Gastroesophageal sphincter (tissue), 4 donors: ENCODE measurements at places on chromosomes 7 and 10.

DNA sequence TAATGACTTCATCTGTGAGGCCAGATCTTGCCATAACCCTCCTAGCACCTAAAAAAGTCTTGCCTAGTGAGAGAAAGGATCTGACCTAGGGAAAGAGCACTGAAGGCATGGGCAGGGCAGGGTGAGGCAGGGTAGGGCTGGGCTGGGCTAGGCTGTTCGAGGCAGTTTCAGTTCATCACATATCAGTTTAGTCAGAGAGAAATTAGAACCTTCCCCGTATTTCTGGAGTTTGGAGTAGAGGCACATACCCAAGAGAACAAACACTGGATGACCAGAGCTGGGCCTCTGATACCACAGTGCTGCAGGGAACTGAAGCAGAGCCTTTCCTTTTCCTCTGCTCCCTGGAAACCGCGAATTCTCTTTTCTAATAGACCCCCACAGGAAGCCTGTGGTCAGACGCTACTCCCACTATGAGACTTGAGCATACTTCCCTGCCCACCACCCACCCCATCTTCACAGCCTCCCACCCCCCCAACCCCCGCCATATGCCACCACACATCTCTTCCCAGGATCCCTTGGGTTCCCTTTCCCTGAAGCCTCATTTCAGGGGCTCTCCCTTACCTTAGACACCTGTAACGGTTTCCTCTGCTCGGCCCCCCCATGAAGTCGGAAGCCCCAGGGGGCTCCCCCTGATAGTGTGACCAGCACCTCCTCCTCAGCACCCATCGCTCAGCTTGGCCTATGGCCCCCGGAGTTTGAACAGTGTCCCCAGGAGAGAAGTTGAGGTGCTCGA, 406 bp downstream of the SYNPO2L start:
- no peak for ATAC-seq

- no peak for ATAC-seq
Observed at GRCh38 chr10:17125206-17125893, 4.3 kb downstream of the CUBN start.

GRCh38 chr7:138575897-138576428, 115.9 kb downstream of the TRIM24 start:
- no peak for ATAC-seq

- ATAC-seq: no peak
Observed at GRCh38 chr10:114624951-114625780, 32.9 kb downstream of the ABLIM1 start.

DNA sequence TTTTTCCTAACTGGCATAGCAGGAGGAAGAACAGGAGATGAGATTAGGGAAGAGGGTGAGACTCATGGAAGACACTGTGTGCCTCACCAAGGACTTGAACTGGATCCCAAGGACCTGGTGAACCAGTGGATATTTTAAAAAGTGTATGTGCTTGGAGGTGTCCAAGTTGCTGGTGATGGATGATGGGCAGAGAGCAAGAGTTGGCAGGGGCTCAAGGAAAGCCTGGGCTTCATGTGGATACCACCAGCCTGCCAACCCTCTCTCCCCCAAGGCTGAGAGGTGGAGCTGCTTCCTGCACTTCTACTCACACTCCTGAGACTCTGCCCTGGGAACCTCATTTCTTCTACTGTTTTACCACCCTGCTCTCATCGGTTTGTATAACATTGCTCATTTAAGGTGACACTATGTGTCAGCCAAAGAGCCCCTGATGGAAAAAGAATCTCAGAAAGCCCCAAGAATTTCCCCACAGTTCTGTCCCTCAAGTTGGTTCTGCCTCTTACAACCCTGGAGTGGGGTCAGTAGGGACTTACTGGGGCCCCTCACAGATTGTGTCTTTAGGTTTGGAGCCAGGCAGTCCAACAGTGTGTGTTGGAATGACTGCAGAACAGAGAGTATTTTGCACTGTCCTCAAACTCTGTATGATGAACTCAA, 56.2 kb upstream of the PDCD4 start:
- peak; percentile 17 for ATAC-seq

- ATAC-seq: no peak
Observed at GRCh38 chr10:49749556-49750491, 12.3 kb downstream of the OGDHL start.

DNA sequence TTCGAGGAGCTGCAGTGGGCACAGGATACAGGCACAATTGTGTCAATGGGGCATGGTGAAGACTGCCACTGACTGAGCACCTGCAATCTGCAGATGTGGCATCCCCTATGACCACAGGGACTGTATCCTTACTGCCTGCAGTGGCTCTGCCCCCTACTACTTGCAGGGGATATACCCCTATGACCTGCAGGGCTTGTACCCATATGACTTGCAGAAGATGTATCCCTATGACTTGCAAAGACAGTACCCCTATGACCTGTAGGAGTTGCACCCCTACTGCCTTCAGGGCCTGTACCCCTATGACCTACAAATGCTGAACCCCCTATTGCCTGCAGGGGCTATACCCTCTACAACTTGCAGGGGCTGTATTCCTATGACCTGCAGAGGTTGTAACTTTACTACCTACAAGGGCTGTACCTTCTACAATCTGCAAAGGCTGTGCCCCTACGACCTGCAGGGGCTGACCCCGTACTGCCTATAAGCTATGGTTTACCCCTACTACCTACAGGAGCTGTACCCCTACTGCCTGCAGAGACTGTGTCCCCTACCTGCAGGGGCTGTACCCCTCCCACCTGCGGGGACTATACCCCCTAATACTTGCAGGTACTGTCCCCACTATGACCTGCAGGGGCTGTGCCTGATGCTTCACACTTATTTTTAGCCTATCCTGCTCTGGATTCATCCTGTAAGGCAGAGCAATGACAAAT, 65.9 kb upstream of the ADAM12 start:
- no peak for ATAC-seq

GRCh38 chr10:6195846-6196245, 6.9 kb upstream of the PFKFB3 start:
- ATAC-seq: peak; percentile 35

DNA sequence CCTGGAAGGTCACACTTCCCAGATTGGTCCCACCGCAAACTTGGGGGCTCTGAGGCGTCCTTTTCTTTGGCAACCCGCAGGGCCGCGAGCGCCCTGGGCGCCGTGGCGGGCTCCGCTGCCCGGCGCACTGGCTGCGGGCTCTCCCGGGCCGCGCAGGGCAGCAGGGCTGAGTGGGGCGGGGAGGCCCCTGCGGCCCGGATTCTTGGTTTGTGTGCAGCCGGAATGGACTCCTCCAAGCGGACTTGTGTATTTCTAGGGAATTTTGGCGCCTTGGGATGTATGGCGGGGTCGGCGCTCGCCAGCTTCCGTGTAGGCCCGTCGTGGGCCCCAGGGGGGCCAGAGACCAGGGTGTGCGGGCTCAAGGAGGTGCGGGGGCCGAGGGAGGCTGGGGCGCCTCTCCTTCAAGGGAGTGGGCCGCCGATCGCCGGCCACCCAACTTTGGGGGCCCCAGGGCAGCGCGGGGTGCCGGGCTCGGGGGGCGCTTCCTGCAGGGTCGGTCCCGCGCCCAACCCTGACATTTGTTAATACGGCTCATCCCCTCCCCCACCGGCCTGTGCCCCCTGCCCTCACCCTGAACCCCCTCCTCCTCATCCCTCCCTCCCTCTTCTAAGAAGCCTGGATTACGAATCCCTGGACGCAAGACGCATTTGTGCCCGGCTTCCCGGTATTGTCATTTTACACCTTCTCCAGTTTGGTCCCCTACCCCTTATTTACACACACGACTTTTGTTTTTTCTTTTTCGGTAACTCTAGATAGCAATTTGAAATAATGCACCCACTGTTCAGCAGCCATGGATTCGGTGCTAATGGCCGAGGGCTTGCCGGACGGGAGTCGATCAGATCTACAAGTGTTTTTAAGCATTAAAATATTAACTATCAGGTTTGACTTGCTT, 2.5 kb downstream of the TCF7L2 start:
- peak; percentile 13 for ATAC-seq

GRCh38 chr10:72335394-72336258, 19.1 kb downstream of the DNAJB12 start:
- peak; percentile 54 for ATAC-seq

DNA sequence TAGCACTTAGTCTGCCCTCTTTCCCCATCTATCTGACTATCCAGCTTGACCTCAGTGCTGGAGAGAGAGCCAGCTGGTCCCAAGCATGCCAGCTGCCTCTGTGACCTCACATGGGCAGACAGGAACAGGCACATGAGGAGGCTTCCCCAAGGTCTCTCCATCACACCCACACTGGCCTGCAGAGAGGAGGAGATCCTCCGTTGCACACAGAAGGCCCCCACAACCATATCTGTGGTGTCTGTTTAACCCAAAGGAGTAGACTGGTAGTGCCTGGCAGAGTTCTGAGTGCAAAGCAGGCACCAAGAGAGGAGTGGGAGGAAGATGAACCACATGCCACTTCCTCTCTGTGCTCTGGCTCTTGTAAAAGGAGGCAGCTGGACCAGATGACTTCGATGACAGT, 4.8 kb upstream of the ANK3 start:
- no peak for ATAC-seq

- no peak for ATAC-seq
Observed at GRCh38 chr7:135879233-135879632, 97.9 kb downstream of the MTPN start.
